H9 (cell line): ENCODE measurements at places on chromosomes 7 and 10. TPM values are rescaled to one million over a fixed set of nuclear protein-coding genes. Genes with fewer than 3 reads are reported as not detected.

The MAGI2 gene
- total RNA-seq, result 14.3 and 14.7 TPM in 2 replicates

- no peak overlapping the region for H3K4me3 ChIP-seq
- no peaks in the 10 kb centered on the region for H3K27me3 ChIP-seq
- H3K27ac ChIP-seq, result no peak overlapping the region
- no peak for DNase-seq
- no peaks in the 10 kb centered on the region for H3K4me1 ChIP-seq
- no peaks in the 10 kb centered on the region for H3K36me3 ChIP-seq
These were observed 127.0 kb upstream of the AHR start for GRCh38 chr7:17171427-17171826.

The SNCG gene
- total RNA-seq, result 4.9 and 5.5 TPM in 2 replicates

GRCh38 chr10:127424594-127425264 is 124.4 kb upstream of the NPS start:
- H3K27ac ChIP-seq, result no peak overlapping the region
- H3K4me1 ChIP-seq, result no peaks in the 10 kb centered on the region
- no peak for DNase-seq
- H3K36me3 ChIP-seq, result peaks cover 21% of the 10 kb centered on the region

DNA sequence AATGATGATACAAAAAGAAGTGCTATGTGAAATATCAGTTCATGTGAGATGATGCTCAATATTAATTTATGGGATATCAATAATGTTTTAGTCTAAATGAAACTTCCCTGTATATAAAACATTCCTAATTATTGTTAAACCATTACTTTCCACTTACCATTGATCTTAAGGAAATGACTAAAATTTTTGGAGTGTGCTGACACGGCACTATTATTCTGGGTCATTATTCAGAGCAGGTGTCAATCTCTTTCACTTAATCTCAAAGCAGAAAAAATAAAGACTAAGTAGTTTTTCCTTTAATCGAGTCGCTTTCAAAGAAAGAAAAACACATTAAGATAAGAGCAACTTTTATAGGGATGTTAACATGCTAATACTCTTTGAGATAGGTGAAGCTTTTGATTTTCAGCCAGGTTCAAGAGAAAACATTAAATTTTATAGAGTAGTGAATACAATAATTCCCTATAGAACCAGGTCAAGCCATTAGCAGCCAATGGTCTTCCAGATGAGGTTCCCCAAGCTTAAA is 11.4 kb upstream of the CREB5 start:
- H3K27me3 ChIP-seq, result no peaks in the 10 kb centered on the region
- H3K4me3 ChIP-seq, result no peak overlapping the region
- H3K4me1 ChIP-seq, result no peaks in the 10 kb centered on the region
- DNase-seq, result no peak
